ENCODE measurements at places on chromosomes 12 and 14.

DNA sequence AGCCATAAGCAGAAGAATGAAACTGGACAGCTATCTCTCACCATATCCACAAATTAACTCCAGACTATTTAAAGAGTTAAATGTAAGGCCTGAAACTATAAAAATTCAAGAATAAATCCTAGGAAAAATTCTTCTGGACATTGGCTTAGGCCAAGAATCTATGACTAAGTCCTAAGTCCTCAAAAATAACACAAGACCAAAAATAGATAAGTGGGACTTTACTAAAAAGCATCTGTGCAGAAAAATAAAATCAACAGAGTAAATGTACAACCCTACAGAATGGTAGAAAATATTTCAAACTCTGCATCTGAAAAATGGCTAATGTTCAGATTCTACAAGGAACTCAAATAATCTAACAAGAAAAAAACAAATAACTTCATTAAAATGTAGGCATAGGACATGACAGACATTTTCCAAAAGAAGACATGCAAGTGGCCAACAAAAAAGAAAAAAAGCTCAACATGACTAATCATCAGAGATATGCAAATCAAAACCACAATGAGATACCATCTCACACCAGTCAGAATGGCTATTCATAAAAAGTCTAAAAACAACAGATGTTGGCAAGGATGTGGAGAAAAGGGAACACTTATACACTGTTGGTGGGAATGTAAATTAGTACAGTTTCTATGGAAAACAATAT, 61.0 kb upstream of the PPFIA2 start:
- H3K27ac ChIP-seq, result no peak overlapping the region
- H3K4me3 ChIP-seq, result no peak overlapping the region
- H3K4me1 ChIP-seq, result no peaks in the 10 kb centered on the region
- H3K36me3 ChIP-seq, result no peaks in the 10 kb centered on the region

- peaks cover 17% of the 10 kb centered on the region for H3K4me1 ChIP-seq
- H3K27me3 ChIP-seq, result no peaks in the 10 kb centered on the region
- H3K27ac ChIP-seq, result no peak overlapping the region
- no peak overlapping the region for H3K4me3 ChIP-seq
Measured at GRCh38 chr12:75289753-75290152, 40.4 kb downstream of the CAPS2 start.

DNA sequence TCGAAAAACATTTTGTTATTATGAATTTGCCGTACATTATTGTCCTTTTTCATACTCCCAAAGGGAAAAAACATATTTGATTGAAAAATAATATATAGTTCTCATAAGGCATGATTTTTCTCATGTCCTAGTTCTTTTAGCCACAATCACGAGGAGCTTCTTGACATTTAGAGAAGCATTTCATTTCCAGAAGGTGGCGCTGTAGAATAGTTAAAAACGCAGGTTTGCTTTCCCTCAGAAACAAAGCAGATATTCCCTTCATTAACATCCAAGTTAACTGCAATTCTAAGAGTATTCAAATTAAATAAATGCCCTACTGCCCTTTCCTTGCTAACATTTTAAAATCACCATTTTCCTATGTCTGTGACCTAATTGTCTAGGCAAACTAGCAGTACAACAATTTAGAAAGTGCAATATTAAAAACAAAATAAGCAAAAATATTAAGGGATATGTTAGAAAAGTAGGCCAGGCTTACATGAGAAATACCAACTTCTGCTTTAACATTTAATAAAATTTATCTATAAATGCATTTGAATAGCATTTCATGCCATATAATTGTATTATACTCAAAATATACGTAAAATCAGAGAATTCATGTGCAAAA, 10.9 kb upstream of the PIK3C2G start:
- no peaks in the 10 kb centered on the region for H3K36me3 ChIP-seq
- H3K4me1 ChIP-seq, result no peaks in the 10 kb centered on the region
- H3K27me3 ChIP-seq, result no peaks in the 10 kb centered on the region
- H3K4me3 ChIP-seq, result no peak overlapping the region

DNA sequence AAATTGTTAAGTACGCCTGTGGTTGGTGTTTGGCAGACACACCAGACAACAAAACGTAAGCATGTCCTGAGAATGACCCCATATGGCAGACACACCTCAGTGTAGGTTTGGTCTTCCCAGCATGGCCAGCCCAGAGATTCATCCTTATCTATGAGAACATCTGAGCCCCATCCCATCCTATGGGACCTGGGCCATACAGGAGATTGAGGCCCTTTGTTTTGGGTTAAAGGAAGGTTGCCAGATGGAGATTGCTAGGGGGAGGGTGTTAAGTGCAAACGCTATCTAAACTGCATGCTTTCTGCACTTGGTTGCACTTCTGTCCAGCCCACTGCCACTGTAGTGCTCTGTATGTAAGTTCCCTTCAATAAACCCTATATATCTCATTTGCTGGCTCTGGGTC, 4.1 kb upstream of the PCNX4 start:
- H3K36me3 ChIP-seq, result no peaks in the 10 kb centered on the region
- peaks cover 12% of the 10 kb centered on the region for H3K4me1 ChIP-seq
- DNase-seq, result no peak
- H3K27ac ChIP-seq, result no peak overlapping the region
- H3K4me3 ChIP-seq, result no peak overlapping the region
- H3K27me3 ChIP-seq, result no peaks in the 10 kb centered on the region

GRCh38 chr12:107308310-107308709, 215.0 kb upstream of the CRY1 start:
- H3K27ac ChIP-seq, result no peak overlapping the region
- no peaks in the 10 kb centered on the region for H3K4me1 ChIP-seq
- no peak for DNase-seq
- H3K36me3 ChIP-seq, result no peaks in the 10 kb centered on the region

GRCh38 chr14:94677747-94678146, 65.6 kb downstream of the SERPINA3 start:
- H3K27me3 ChIP-seq, result peaks cover 8% of the 10 kb centered on the region
- no peaks in the 10 kb centered on the region for H3K36me3 ChIP-seq
- no peak overlapping the region for H3K27ac ChIP-seq
- H3K4me1 ChIP-seq, result peaks cover 11% of the 10 kb centered on the region

DNA sequence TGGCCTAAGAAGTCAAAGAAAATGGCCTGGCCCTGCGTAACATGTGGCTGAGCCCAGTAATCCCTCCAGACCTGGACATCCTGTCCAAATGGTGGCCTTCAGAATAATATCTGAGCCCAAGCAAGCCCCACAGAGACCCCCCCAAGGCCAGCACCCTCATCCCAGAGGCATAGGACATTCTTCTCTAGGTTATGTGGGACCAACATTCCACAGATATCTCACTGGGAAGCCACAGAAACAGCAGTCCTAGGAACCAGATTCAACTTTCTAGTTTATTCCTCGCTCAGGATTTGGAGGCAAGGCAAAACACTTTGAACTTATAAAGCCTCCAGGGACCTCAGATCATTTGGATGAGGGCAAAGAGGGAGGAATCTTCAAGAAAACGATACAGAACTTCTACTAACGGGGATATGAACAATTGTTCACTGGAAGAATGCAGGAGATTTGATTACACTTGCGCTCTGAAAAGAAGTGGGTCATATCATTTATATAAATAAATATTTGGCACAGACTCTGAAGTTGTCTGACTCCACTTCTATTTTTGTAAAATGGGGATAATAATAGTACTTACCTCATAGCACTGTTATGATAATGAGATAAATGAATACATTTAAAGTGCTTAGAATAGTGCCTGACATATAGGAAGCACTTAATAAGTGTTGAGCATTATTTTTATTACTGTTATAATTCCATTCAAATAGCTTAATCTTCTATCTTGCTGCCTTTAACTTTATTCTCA, 171.5 kb downstream of the NUAK1 start:
- H3K27ac ChIP-seq, result no peak overlapping the region
- H3K4me1 ChIP-seq, result peaks cover 6% of the 10 kb centered on the region
- DNase-seq, result no peak
- H3K27me3 ChIP-seq, result peaks cover 3% of the 10 kb centered on the region
- H3K36me3 ChIP-seq, result no peaks in the 10 kb centered on the region

DNA sequence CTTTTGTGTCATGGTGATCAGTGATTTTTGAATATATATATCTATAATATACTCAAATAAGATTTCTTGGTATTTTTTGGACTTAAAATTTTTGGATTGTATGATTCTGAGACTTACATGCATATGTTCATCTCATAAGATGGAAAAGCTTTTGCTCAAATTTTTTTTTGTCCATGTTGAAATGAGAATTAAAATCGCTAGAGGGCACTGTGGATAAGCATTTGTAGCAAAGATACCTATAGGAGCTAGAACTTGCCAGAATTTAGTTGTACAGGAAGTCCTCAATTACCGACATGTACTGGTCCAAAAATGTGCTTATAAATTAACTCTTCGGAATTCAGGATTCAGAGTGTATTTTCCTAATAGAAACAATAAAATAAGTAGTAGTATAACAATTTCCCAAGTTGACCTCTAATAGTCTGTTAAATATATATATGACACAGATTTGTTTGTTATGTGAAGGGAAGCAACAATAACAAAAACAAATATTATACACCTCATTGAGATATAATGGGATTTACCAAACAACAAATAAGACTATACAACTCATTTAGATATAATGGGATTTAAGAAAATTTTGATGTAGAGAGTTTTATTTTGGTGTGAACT, 179.6 kb downstream of the TMEM117 start:
- H3K36me3 ChIP-seq, result no peaks in the 10 kb centered on the region
- H3K4me1 ChIP-seq, result peaks cover 13% of the 10 kb centered on the region
- DNase-seq, result no peak

DNA sequence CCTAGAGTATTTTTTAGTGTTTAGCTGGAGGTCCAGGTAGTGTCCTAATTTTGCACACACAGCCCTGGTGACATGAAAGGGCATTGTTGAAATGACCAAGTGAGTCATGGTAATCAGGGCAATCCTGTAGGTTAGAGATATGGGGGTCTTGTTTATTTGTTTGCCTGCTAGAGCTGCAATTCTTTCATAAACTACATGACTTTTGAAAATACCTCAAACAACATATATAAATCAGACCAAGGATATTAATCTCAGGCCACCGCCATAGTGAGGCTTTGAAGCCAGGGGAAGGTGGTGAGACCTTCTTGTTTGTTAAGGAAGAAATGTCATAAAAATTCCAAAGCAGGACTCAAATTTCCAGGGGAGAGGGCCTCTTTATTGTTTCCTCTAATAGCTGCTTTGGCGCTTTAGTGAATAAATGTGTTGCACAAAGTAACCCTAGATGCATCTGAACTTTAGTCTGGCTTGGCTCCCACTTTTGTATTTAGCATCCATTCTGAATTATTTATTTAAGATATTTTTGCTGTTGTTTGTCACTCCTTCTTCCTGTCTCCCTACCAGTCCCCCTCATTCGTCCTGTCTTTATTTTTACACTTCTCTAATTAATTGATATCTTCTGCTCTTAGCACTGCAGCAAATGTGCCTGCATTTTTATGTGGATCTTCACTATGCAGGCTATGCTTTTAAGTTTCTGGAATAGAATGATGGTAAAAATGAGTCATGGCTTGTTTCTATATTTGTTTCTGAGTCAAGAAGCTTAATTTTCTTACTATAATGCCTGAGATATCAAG, 430.3 kb downstream of the RAD51B start:
- no peaks in the 10 kb centered on the region for H3K27me3 ChIP-seq
- peak; percentile 13 for DNase-seq
- H3K27ac ChIP-seq, result peak overlapping the region; percentile 98

Data from nephron progenitor cell (in vitro differentiated cells).